ENCODE measurements at places on chromosomes 3 and 15. TPM values are rescaled to one million over a fixed set of nuclear protein-coding genes. Genes with fewer than 3 reads are reported as not detected.

Gene CPN2
- total RNA-seq: 3.5 TPM

Gene TFRC
- 230 TPM for total RNA-seq

Gene GOLGA6B
- total RNA-seq: 0.08 TPM

Gene TMEM40
- total RNA-seq: not detected

Gene U2SURP
- total RNA-seq: 86.1 TPM

Gene CERS3
- total RNA-seq: 2.5 TPM

Gene HRG
- total RNA-seq: 1.7 TPM

Gene ZNF148
- total RNA-seq: 35.7 TPM

Gene GP9
- total RNA-seq: not detected

Gene SERINC4
- 0.24 TPM for total RNA-seq

Gene SH2D7
- not detected for total RNA-seq

Gene MYO9A
- total RNA-seq: 38.2 TPM

Gene HCLS1
- 1.3 TPM for total RNA-seq

Gene SLC27A2
- total RNA-seq: 41.3 TPM

Gene SEMA6D
- 28.1 TPM for total RNA-seq

Gene TXNRD3
- 11.1 TPM for total RNA-seq

Gene SERF2
- 1,175 TPM for total RNA-seq

Gene GREM1
- 4.5 TPM for total RNA-seq

Gene COL6A6
- total RNA-seq: 1.0 TPM

Gene MRPS22
- 75.7 TPM for total RNA-seq

Data from hepatocyte (in vitro differentiated cells).